ENCODE measurements at places on chromosomes 3 and 15. TPM values are rescaled to one million over a fixed set of nuclear protein-coding genes. Genes with fewer than 3 reads are reported as not detected.

- no peak for DNase-seq
Measured at GRCh38 chr3:3744826-3745225, 54.4 kb upstream of the LRRN1 start.

DNA sequence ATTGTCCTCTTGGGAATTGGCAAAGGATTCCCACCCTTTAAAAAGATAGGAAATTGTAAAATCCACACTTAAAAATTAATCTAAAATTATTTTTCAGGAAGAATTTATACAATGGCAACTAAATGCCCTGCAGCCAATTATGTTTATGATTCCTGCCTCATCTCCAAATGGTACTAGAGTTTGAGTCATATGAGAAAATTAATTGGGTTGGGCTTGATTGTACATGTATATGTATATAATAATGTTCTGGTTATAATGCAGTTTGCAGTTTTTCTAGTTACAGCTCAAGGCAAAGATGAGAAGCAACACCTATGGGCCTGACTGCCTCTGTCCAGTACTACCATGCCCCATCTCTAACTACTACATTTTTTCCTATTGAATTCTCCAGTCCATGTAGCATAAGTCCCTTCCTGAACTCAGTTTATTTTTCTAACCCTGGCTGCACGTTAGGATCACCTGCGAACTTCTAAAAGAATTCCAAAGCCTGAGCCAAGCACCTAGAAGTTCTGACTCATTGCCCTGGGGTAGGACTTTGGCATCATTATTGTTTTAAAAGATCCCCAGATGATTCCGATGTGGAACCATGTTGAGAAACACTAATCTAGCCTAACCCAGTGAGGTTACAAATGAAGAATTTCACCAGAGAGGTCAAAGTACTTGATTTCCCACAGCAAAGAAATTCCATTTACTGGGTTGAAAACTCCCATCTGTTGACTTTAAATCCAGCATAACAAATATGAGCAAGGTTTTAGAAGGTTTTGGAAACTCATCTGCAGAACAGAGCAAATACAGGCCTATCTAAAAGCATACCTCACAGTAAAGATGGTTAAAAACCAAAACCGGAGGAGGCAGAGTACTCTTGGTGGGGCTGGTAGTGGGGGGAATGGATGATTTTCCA, 19.4 kb downstream of the TGFBR2 start:
- no peak for DNase-seq

DNA sequence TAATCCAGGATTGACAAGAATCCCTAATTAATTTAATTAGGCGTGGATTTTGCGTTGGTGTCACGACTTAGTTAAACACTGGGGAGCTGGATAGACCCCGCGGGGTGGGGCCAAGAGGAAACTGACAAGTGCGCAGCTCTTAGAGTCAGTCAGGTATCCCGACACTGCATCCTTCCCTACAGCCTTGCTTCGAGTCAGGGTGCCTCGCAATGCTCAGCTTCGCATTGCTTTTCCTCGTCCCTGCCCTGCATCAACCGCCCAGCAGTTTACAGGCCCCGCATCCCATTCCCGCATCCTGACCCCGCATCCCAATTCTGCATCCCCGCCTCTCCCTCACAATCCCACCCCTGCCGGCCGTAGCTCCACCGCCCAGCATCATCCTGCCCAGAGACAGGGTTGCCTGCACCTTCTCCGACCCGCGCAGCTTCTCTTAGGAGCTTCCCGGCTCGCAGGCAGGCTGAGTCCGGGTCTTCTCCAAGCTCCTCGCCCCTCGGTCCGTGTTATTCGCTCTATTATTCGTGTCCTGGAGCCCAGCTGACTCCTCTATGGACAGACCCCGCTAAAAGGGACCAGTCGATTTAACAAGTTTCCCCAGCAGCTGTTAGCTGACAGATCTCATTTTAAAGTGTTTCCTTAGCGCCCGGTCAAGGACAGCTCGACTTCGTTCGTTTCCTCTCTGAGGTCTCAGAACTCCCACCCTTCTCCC, 699 bp upstream of the SHOX2 start:
- DNase-seq = no peak

TMC3 gene
- total RNA-seq = not detected

DNA sequence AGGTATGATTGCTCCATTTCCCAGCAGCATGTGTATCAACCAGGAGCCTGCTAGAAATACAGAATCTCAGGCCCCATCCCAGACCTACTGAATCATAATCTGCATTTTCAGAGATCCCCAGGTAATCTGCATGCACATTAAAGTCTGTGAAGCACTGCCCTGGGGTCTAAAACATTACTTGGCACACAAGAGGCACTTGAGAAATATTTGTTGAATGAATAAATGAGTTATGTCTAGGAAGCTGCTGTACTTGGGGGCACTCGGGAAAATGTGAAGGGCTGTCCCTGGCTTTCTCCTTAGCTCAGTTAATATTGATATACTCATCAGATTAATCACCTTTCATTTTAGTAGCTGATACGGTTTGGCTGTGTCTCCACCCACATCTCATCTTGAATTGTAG, 184.4 kb downstream of the RORA start:
- DNase-seq = no peak

DNA sequence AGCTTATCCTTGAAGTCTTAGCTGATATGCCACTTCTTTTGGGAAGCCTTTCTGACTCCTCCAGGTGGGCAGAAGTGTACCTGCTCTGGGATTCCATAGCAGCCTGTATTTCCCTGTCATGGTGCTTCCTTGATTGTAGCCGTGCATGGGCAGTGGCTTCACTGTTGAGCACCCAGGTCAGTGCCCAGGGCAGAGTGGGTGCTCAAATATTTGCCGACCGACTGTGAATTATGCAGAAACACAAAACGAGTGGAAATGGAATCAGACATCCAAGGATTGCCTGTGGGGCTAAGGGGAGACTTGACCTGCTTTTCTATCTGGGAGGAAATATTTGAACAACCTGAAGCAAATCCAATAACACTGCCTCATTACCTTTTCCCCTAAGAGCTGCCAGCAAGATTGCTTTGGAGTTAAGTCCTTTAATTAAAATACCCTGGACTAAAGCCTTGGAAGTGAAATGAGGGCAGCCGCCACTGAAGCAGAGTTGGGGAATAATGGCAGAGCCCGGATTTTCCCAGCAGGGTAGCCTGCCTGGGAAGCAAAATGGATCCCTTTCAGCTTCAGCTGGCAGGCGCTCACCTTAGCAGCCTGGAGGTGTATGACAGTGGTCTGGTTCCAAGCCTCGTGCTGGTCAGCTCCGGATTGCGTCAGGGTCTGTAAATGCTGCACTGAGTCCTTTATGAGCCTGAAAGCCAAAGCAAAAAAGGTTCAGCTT, 14.9 kb downstream of the ACOX2 start:
- no peak for DNase-seq

DNA sequence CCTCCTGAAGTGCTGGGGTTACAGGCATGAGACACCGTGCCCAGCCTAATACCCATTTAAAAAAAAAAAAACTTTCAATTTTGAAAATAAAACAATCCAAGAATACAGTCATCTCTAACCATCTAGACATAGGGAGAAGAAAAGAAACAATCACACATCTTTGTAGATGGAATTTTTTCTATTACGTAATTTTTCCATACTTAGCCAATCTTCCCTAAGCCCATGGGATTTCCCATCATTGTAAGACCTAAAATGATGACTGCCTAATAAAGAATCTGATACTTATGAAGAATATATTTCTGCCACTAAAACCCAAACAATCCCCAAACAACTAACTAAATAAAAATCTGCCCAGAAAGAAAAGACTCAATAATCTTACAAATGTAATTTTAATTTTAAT, 88.7 kb downstream of the CBLB start:
- no peak for DNase-seq

GRCh38 chr3:458653-459310, 262.2 kb downstream of the CHL1 start:
- DNase-seq = no peak

GOLGA8B gene
- total RNA-seq = 139 TPM

DNA sequence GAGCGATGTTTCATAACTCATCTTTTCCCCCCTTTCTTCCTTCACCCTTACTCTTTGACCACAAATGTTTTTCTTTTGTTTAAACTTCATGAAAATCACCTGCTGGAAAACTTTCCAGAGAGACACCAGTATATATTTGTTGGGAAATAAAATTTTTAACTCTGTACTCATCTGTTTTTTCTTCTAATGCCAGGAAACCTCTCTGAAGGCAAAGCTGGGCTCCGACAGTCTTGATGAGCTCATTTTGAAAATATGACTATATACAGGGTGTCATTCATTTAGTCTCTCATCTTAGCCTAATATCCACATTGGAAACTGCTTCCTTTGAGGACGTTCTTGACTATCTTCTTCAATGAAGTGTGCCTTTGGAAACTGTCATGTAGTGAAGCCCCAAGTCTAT, 339.6 kb upstream of the ROBO2 start:
- DNase-seq = no peak

POLG gene
- 96.1 TPM for total RNA-seq

DNA sequence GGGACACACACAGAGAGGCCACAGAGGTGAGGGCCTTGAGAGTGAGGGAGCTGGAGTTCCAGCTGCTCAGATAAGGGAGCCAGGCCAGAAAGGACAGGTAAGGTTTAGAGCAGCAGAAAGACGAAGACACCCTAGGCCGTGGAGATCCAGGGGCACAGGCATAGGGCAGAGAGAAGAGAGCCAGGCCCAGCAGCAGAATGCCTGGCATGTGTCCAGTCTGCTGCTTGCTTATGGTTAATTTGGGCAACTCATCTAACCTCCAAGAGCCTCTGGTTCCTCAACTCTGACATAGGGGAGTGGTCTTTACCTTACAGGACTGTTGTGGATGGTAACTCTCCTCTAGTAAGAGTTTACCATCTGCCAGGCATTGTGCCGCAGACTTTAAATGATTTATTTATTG, 35.9 kb downstream of the STARD5 start:
- no peak for DNase-seq

GRCh38 chr3:40763807-40764206, 239.0 kb downstream of the ZNF621 start:
- DNase-seq = no peak

CYP8B1 gene
- not detected for total RNA-seq

- DNase-seq = no peak
Measured at GRCh38 chr3:43709022-43709421, 18.3 kb downstream of the ABHD5 start.

GOLGA8T gene
- total RNA-seq = 0.21 TPM

XYLB gene
- total RNA-seq = 6.9 TPM

GRCh38 chr3:101484805-101485620, 28.0 kb downstream of the SENP7 start:
- DNase-seq = no peak

KLHL40 gene
- total RNA-seq = not detected

TTC21A gene
- total RNA-seq = 0.78 TPM

DNA sequence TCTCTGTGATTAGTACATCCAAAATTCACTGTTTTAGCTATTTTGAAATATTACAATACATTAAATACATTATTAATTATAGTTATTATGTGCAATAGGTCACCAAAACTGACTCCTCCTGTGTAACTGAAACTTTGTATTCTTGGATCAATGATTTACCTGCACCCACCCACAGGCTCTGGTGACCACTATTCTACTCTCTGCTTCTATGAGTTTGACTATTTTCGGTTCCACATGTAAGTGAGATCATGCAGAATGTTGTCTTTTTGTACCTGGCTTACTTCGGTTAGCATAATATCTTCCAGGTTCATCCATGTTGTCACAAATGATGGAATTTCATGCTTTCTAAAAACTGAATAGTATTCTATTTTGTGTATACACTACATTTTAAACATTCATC, 43.8 kb downstream of the SLC2A2 start:
- DNase-seq = no peak

GRCh38 chr3:184172681-184173373, 1.8 kb upstream of the AP2M1 start:
- no peak for DNase-seq

ABHD10 gene
- 57.8 TPM for total RNA-seq

GCSAM gene
- 8.5 TPM for total RNA-seq

- no peak for DNase-seq
Measured at GRCh38 chr3:142664311-142664710, 59.5 kb upstream of the TRPC1 start.

UNC13C gene
- not detected for total RNA-seq

DNA sequence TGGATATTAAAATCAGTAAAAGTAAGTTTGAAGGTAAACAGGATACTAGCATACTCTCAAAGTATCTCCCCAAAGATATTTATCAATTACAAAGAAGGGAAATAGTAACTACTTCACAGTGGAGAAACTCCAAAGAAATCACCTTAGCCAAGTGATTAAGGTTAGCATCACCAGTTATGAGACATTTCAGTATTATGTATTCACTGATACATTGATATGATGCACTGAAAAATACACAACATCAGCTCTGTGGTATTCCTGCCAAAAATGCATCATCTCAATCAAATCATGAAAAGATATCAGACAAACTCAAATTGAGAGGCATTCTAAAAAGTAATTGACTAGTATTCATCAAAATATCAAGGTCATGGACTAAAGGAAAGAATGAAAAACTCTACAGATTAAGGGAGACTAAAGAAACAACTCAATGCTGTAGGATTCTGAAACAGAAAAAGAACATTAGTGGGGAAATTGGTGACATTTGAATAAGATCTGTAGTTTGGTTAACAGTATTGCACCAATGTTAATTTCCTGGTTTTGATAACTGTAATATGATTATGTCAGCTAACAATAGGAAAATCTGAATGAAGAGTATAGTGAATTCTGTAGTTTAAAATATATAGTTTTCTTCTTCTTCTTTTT, 215.4 kb downstream of the UACA start:
- no peak for DNase-seq

GRCh38 chr15:31392761-31393401, 66.2 kb downstream of the KLF13 start:
- DNase-seq = no peak

ADAMTS7 gene
- total RNA-seq = 0.10 TPM

- no peak for DNase-seq
Measured at GRCh38 chr3:141646760-141647561, 91.1 kb upstream of the RNF7 start.

FAM3D gene
- not detected for total RNA-seq

MLF1 gene
- 0.89 TPM for total RNA-seq

TMCC1 gene
- total RNA-seq = 15.2 TPM

DNA sequence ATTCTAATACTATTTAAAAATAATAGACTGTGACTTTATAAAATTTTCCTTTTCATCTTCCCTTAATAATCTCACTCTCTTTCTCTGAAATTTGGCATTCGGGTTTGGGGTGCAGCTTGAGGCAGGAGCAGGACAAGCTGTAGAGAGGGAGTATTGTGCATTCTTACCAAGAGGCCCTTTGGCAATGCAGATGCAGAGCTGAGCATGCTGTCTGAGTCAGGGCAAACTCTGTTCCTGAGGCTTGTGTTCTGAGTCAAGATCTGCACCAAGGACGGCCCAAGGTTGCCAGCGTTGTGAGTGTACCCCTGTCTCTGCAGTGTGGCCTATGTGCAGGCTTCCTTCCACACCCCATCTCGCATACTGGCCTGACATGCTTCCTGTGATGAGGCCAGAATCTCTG, 343.8 kb upstream of the FRG2C start:
- DNase-seq = no peak

ADPRH gene
- 6.0 TPM for total RNA-seq

DNA sequence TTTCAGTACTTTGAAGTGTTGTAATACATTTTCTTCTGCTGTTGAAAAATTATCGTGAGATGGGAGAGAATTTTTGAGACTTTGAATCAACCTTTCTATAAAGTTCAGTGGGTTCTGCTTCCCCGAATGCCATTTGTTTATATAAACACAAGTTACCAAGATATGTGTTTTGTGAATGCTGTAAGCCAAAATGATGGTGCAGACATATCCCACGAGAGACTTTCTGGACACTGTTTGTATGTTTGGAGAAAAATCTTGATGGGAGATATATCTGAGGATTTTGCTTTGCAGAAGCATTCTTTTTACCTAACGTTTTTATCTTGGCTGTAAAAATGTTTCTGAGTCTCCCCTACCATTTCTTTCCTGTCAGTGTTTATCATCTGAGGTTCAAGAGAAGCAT, 526.6 kb upstream of the ZNF717 start:
- no peak for DNase-seq

- DNase-seq = no peak
Measured at GRCh38 chr3:27360113-27361078, 8.8 kb downstream of the NEK10 start.
